ENCODE measurements at places on chromosomes 1 and 21.

DNA sequence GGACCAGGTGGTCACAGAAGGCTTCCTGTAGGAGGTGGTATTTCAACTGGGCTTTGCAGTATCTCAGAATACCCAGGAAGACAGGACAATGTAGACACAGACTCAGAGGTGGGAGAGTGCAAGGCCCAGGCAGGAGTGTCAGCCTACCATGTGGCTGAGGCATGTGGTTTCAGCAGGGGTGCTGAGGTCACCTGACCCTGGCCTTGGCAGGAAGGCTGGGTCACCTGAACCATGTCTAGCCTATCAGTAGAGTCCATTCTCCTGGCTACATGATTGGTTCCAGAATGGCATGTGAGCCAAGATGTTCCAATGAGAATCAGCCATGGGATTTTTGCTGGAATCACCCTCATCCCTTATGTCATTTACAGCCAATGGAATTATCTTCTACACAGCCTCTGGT lies 169.4 kb downstream of the ACTL8 start:
- no peak for DNase-seq

GRCh38 chr1:149966405-149966804 lies 29.7 kb upstream of the MTMR11 start:
- no peak for DNase-seq

DNA sequence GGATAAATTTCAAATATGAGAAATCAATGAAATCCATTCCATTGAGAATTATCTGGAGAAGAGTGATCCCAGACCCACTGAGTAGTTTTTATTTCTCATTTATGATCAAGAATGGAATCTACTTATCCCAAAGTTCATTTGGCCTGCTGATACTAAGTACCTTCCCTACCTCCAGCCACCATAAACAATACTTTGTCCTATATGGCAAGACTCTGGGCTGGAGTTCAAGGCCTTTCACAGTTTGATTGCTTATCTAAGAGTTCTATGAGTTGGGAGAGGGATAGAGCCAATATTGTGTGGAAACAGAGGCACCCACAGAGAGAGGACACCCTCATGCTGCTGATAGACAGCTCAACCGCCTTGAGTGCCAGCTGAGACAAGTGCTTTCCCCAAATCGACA lies 5.1 kb downstream of the PDZK1 start:
- DNase-seq: no peak

- DNase-seq: no peak
Observed at GRCh38 chr1:106517224-106517623, 539.2 kb upstream of the PRMT6 start.

- DNase-seq: no peak
Observed at GRCh38 chr1:156599811-156600210, 1.5 kb downstream of the GPATCH4 start.
